Activated CD8-positive, alpha-beta memory T cell treated with anti-CD3 and anti-CD28 coated beads, Interleukin-2, amount 50 U/mL, for 48 hours (primary cell): ENCODE measurements at places on chromosomes 3 and 15.

DNA sequence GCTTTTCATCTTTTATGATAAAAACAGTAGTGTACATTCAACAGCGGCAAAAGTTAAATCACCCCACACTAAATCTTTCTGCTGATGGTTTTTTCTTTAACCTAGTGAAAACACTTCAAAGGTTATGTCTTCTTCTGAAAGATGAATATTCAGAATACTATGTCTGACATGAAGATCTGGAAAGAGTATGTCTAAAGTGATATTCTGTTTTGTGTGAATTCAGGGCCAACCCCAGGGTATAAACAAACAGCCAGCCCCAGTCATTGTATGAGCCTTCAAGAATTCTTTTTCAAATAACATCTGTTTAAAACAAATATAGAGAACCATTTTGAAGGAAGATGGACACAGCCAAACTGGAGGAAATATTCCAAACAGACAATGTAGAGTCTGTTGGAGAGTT lies 581.0 kb upstream of the NAALADL2 start:
- DNase-seq: no peak

- no peak for DNase-seq
These were observed 67.1 kb downstream of the EXOG start for GRCh38 chr3:38563070-38563885.

- no peak for DNase-seq
These were observed 76.3 kb upstream of the FAM98B start for GRCh38 chr15:38377636-38378035.

DNA sequence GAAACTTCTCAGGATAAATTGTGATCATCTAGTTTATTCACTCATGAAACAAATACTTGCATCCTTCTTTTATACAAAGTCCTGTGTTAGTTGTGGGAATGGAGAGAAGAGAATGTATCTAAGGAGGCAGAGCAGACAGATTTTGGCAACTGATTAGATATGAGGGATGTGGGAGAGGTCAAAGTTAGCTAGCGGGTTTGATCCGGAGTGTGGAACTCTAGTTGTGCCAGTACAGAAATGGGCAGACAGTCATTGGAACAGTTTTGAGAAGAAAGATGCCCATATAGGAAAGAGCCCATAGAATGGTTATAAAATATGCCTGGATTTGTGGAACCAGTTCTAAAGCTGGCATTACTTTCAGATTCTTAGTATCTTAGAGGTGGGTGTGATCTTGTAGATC lies 141.1 kb downstream of the FNDC3B start:
- no peak for DNase-seq
